ENCODE measurements at places on chromosomes 1 and 21.

DNA sequence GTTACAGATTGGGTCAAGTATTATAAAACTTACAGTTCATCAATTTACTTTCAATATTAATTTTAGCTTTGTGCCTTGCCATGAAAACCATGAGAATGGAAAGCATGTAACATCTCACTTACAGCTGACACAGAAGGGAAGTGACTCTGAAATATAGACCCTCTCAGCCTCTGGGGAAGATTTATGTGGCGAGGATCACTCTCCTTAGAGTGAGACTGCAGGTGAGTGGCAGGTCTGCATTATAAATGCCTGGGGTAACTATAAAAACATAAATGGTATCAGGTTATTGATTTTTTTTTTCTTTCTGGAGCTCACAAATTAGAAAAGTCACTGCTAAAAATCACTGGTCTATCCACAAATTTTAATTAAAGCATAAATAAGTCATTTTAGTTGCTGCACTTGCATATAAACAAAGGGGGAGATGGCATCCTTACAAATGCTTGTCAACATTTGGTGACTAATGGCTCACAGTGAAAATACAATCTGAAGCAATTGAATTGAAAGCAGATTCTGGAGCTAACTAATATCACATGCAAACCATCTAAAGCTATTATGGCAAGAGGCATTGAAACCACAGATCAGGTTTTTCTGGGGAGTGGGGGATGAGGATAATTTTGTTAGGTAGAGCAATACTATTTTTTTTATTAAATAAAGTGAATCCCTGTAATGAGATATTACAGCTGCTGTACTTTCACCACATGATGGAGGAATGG, 200.9 kb downstream of the TM2D1 start:
- DNase-seq: no peak

GRCh38 chr1:57908147-57908890, 484.5 kb upstream of the DAB1 start:
- no peak for DNase-seq

DNA sequence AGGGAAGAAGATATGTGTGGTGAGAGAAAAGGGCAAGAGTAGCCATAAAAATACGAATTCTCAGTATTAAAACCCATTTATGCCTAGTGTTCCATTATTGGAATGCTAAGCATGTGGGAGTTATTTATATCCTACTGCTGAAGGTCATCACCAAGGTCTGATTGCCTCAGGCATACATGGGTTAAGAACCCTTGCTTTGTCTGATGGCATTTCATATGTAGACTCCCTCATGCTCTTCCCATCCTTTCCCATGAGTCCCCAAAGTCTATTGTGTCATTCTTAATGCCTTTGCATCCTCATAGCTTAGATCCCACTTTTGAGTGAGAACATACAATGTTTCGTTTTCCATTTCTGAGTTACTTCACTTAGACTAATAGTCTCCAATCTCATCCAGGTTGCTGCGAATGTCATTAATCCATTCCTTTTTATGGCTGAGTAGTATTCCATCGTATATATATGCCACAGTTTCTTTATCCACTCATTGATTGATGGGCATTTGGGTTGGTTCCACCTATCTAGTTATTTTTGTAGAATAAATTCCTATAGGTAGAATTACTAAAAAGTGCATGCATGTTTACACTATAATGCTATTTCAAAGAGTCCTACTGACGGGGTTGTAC, 172.5 kb downstream of the DYRK1A start:
- DNase-seq: no peak

GRCh38 chr1:185157599-185158412, 839 bp downstream of the SWT1 start:
- no peak for DNase-seq

GRCh38 chr1:33606272-33606671, 133.8 kb downstream of the ZSCAN20 start:
- DNase-seq: no peak

DNA sequence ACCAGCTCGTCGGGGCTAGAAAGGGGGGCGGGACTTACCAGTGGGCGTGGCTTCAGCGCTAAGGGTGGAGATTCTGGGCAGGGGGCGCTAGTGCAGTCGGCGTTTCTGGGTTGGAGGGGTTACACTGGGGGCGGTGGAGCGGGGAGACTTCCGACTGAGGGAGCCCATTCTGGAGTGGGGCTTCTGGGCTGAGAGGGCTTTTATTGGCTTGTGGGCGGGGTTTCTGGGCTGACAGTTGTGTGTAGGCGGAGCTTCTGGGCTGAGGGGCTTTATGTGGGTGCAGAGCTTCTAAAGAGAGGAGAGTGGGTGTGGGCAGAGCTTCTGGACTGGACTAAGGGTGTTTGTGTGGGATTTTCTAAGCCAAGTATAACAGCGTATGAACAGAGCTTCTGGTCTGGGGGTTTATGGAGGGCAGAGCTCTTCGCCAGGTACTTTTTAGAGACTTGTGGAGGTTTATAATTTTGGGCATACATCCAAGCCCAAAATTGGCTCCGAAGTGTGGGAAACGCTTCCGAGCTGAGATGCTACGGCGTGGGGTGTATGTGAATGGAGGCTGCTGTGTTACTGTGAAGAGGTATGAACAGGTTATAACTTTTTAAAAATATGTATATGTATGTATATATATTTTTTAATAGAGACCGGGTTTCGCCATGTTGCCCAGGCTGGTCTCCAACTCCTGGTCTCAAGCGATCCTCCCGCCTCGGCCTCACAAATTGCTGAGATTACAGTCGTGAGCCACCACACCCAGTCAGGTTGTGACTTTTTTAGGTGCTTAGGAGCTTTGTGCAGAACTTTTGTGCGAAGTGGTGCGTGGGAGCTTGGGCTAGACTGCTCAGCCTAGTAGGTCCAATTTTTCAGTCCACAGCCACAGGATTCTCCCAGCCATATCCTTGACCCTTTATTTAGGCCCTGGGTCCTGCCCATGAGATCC, 825 bp downstream of the TMEM39B start:
- DNase-seq: no peak

GRCh38 chr1:107883562-107883961, 81.4 kb downstream of the VAV3 start:
- DNase-seq: peak; percentile 7

DNA sequence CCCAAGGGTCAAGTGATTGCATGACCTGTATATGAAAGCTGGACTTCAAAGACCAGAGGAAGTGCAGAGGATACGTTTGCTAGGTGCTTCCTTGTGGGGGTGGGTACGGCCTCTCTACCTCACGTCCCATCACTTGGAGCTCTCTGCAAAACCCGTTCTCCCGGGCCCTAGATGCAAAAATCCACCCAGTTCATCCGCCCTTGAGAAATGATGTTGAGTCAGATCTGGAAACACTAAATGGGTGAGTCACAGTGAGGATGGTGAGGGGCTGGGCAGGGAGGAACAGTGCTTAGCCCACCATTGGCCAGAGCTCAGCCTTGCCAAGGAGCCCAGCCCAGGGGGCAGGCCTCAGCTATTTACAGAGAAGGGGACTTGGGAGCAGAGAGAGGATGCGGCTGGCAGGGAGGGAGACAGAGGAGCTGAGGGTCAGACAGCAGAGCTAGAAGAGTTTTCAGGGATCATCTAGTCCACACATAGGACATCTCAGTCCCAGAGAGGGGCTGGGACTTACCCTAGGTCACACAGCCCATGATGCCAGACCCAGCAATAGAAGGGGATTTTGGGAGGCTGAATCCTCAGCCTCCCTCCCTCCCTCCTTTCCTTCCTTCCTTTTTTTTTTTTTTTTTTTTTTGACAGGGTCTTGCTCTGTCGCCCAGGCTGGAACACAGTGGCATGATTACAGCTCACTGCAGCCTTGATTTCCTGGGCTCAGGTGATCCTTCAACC, 14.6 kb downstream of the ARHGEF10L start:
- DNase-seq: no peak

DNA sequence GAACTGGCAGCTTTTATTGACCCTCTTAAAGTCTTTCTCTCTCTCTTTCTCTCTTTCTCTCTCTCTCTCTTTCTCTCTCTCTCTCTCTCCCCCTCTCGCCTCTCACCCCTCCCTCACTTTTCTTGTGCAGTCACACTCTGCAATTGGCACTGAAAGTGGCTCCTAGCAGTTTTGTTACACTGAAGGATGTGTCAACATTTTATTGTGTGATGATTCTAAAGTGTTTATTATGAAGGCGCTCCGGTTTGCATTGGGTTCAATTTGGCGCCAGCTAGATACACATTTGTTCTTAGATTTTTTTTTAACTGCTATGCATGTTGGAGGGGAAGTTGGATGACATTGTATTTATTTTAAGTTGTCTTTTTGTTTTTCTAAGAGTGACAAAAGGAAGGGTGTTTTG, 64.0 kb upstream of the CHRM3 start:
- no peak for DNase-seq

DNA sequence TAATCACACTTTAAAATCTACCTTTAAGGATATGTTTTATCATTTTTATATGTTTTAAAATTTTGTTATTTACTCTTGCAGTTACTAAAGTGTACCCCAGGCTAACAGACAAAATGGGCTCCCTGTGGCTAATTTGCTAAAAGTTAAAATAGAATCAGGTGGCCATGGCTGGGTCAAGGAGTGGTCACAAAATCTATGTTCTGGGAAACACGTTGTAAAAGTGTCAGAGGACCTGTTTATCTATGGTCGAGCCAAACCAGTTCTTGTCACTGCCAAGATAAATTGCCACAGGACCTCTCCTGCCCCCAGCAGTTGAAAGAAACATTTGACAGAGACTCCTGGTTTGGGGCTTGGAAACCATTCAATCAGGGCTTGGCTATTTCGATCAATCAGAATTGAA, 21.2 kb upstream of the TTLL7 start:
- DNase-seq: no peak

DNA sequence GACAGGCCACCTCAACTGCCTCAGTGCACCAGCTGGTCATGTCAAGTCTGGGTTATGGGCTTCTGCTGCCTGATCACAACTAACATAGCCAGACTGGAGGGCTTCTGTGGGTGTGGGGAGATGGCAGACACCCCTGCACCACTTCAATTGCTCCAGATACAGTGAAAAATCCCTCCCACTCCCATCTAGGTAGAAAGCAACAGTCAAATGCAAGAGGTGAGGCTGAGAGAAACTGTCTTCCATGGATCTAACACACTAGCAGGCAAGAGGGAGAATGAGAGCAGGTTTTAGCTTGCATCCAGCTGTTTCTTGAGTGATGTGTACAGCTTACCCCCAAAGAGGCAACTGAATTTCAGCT, 10.8 kb downstream of the KCNA2 start:
- DNase-seq: no peak

DNA sequence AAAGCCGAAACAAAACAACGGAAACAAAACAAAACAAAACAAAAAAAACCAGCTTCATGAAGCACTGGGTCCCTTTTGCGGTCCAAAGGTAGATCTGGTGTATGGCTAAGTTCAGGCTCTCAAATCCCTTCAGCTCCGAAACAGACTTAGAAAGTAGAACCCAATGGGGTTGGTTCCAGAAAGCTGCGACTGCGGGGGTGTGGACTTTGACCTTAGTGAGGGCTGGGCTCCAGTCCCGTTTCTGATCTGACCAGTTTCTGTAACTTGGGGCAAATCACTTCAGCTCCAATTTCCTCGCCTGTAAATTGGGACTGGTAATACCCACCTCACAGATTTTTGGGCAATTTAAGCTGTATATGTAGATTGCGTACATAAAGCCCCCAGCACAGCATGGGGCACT, 105.2 kb downstream of the ZSCAN20 start:
- no peak for DNase-seq

DNA sequence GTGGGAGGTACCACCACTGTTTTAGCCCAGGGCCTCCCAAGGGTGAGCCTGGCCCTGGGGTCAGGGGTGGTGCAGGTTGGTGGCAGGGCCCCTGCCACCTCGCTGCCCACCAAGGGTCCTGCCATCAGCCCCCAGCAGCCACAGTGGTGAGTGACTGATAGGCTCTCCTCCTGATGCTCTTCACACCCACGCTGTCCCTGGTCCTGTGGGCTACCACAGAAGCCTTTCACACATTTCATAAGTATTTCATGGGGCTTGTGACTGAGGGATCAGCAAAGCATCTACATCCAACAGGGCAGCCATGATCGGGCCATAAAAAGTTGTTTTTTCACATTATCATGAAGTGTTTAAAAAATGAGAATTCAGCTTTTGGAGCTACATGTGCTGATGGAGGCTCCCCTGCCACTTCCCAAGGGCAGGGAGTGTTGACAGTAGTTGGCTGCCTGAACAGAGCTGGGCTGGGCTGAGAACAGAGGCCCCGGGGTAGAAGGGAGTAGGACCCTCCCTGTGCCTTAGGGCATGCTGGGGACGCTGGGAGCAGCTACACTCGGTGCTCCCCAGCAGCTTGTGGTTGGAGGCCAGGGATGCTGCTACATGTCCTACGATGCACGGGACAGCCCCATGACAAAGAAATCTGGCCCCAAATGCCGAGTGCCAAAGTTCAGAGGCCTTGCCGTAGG, 73.1 kb upstream of the TMEM51 start:
- DNase-seq: no peak

GRCh38 chr1:52364235-52364839, 1.7 kb downstream of the CC2D1B start:
- DNase-seq: no peak

- DNase-seq: no peak
Measured at GRCh38 chr1:114345930-114346479, 165.0 kb downstream of the TRIM33 start.

DNA sequence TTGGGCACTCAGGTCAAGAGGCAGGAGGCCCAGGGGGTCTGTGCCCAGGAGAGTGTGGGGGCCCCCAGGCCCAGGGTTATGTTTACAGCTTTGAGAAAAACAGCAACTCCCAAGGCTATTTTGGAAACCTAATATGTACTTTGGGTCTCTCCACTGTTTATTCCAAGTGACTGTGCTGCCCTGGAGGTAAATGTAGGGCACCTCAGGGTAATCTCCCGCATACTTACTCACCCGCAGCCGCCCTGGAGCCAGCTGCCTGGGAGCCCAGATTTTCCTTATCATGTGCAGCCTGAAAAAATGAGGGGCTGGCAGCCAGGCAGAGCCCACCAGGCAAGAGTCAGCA, 20.0 kb downstream of the IFFO2 start:
- DNase-seq: no peak

DNA sequence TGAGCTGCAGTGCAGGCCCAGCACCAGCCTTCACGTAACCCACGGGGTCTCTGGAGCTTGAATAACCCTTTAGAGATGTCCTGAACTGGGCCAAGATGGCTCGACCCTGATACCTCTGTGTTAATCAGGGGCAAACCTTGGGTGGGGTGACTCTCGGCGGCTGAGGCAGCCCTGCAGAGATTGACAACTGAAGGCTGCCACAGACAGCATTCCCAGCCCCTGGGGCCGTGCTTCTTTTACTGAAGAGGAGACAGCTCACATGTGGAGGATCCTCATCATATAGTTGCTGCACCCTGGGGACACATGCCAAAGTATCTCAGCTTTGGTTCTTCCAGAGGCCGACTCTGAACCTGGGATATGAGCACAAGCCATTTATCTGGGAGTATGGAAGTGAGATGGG, 57.3 kb upstream of the PTGFRN start:
- no peak for DNase-seq

- DNase-seq: no peak
Measured at GRCh38 chr1:94602802-94603625, 61.5 kb upstream of the F3 start.

DNA sequence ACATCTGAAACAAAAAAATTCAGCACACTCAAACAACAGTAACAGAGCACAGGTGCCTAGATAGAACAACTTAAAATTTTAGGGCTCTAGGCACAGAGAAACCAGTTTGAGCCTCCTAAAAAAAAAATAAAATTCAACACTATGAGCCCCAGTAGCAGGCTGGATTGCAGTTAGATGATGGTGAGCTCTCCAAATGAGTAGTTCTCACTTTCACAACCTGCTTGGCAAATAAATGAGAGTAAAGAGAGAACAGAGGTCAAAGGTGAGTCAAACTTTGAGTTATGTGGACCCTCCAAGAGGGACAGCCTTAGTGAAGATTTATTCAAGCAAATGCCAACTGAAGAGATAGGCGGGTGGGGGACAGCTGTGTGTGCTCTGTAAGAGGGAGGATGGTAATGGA, 3.6 kb downstream of the BEND5 start:
- DNase-seq: no peak

GRCh38 chr21:46195595-46196195, 11.4 kb upstream of the SPATC1L start:
- no peak for DNase-seq
